ENCODE measurements at places on chromosomes 2 and 18.

DNA sequence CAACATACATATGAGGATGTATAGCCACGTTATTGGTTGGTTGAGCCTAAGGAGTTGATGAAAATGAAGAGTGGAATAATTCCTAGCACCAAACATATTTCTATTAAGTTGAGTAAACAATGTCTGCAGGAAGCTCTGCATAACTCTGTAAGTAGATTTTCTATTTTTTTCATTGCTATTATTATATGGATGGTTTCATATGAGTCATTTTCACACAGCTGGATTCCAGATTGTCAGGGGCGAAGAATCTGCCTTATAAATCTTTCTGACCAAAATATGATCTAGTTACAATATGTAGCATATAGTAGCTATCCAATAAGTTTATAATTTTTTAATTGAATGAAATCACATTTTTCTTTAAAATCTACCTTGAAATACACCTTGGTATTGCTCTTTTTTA lies 468.0 kb upstream of the PKDCC start:
- DNase-seq = no peak

GRCh38 chr2:28219138-28219537 lies 173.5 kb upstream of the FOSL2 start:
- DNase-seq = no peak

DNA sequence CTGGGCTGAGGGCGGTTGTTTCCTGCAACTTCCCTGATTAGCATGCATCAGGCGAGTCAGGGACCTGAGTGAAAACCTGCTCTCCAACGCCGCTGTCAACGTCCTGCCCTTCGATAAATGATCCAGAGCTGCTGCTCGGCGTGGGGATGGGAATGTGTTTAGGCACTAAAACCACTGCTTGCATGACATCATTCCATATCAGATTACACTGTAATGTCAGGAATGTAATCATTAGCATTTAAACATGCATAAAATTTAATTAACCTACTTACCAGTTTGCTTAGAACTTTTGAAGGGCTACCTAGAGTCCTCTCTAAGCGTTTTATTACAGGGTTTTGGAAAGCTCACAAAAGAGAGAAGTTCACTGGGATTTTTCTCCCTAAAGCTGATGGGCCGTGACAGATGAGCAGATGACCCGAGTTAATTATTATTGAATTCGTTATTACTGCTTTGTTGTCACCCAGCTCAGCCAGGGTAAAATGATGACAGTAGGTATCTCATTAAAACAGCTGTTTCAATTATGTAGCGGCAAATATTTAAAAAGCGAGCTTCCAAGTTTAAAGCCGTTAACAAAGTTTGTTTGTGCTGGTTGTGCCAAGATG lies 685.6 kb upstream of the SALL3 start:
- no peak for DNase-seq

GRCh38 chr2:239819091-239819973 lies 205.8 kb downstream of the NDUFA10 start:
- no peak for DNase-seq

Data from CD4-positive, alpha-beta T cell treated with Interleukin-2 at 100 ng/mL for 4 hours (primary cell).